Mesothelial cell of epicardium (in vitro differentiated cells): ENCODE measurements at places on chromosomes 13 and 19. TPM values are rescaled to one million over a fixed set of nuclear protein-coding genes. Genes with fewer than 3 reads are reported as not detected.

DNA sequence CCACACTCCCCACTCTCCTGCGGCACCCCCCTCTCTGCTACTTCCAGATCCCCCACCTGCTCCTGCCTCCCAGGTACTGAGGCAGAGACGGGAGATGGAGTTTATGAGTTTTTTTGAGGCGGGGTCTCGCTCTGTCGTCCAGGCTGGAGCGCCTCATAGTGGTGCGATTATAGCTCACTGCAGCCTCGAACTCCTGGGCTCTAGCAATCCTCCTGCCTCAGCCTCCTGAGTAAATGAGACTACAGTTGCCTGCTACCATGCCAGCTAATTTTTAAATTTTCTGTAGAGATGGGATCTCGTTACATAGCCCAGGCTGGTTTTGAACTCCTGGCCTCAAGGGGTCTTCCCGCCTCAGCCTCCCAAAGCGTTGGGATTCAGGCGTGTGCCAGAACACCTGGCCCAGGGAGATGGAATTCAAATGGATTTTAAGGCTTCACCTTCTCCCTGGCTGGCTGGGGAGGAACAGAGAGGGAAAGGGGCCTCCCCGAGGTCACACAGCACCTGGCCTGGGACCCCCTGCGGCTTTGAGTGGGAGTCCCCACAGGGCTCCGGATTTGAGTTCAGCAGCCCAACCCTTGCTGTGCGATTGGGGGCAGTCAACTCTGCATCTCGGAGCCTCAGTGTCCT lies 19.5 kb upstream of the TNFAIP8L1 start:
- DNase-seq = no peak

GRCh38 chr13:62906469-62906868 lies 1490.8 kb upstream of the PCDH20 start:
- DNase-seq = no peak

DNA sequence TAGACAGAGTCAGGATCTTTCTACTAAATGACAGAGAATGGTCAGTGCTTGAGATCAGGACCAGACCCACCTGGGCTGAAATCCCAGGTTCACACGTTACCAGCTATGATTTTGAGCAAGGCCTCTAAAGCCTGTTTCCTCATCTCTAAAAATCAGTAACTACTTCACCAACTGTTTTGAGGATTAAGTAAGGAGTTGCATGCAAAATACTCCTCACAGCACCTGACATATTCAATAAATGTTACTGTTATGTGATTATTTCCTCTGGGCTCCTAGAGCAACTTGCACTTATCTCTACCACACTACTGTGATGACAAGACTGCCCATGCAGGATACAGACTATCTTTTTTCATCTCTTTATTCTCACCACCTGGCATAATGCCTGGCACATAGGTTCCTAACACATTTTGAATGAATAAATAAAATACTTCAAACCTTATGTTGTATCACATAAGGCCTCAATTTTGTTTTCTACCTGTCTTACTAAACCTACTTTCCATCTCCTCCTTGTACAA lies 1.8 kb downstream of the KATNAL1 start:
- no peak for DNase-seq

The CEACAM20 gene
- total RNA-seq = not detected in 3 replicates

DNA sequence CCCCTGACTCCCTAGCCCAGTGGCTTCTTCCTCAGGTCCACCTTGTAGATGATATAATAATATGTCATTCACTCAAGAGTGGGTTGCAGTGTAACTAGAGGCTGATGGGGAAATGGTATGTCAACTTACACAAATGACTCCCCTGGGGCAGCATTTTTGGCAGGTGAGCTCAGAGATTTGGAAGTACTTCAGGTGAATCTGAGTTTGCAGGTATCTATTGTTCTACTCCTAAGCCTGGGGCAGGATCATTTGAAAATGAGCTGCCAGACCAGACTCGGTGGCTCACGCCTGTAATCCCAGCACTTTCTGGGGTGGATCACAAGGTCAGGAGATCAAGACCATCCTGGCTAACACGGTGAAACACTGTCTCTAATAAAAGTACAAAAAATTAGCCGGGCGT lies 11.6 kb upstream of the CNMD start:
- DNase-seq = no peak

The TMIGD2 gene
- 0.29 TPM in 1 of 3 replicates, not detected in the others for total RNA-seq

The ANGPTL8 gene
- total RNA-seq = 0.25 to 0.84 TPM (median 0.29 TPM) in 3 replicates

GRCh38 chr19:38151242-38151641 lies 72.8 kb downstream of the DPF1 start:
- no peak for DNase-seq
